ENCODE measurements at places on chromosomes 5 and 9.
A peak's percentile ranks its signal among the peaks of the same experiment; 100 is the strongest.

DNA sequence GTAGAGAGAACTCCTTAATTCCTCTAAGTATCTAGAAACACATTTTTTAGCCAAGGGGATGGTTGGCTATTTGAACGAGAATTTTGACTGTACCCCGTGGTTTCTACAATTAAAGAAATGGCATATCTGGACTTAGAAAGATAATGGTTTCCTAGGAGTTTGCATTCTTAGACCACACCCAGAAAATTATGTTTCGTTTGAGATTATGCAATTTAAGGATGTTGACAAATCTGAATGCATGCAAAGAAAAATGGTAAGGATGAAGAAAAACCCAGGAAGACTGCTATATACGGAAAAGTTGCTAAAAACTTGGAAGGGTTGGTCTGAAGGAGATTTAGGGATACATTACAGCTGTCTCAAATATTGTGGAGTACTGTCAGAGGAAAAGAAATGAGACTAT, 538.5 kb upstream of the WWC1 start:
- DNase-seq: no peak

GRCh38 chr5:95836544-95836943, 14.0 kb upstream of the GLRX start:
- no peak for DNase-seq

DNA sequence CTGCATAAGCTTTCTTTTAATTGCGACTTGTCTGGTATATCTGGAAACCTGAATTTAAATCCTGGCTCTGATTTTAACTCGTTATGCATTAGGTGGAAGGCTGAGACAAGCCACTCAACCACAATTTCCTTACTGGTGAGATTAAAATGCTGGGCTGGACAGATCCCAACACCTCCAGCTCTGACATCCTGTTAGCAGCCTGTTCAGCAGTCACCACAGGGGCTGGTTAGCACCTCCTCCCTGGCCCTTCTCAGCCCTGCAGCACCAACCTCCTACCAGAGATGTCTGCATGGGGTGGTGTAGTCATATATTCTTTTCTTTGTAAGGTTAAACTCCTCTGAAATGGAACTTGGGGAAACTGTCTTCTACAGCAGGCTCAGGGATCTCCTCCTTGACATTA, 156.5 kb upstream of the NFIL3 start:
- DNase-seq: no peak

GRCh38 chr5:43773478-43773844, 170.5 kb downstream of the NNT start:
- DNase-seq: no peak

DNA sequence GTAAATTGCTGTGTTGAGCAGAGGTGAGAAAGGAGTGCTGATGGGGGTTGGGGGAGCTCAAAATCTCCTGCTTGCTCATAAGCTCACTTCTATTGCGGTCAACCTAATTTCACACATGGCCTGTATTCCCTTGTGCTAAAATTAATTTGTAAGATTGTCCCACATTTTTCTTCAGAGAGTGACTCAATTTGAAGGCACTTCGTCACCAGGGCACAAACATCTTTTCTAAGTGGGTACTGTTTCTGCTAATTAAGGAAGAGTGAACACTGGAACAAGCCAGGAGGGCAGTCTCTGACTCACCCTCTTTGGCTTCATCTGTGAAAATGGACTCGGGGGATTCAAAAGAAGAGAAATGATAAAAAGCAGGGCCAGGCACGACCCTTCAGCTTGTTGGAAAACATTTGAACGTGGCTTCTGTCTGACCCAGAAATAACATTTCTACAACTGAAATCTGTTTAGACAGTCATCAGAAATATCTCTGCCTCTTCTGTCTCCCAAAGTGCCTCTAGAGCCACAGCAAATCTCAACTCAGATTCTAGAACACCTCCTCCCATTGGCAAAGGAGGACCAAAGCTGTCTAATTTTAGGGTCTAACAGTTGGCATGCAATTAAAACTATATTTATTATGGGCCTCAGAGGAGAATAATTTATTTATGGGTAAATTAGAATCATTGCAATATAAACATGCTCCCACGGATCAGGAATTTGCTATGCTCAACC, 49.8 kb downstream of the FEM1C start:
- peak; percentile 51 for DNase-seq

- no peak for DNase-seq
Observed at GRCh38 chr9:26356491-26356890, 536.1 kb downstream of the CAAP1 start.

DNA sequence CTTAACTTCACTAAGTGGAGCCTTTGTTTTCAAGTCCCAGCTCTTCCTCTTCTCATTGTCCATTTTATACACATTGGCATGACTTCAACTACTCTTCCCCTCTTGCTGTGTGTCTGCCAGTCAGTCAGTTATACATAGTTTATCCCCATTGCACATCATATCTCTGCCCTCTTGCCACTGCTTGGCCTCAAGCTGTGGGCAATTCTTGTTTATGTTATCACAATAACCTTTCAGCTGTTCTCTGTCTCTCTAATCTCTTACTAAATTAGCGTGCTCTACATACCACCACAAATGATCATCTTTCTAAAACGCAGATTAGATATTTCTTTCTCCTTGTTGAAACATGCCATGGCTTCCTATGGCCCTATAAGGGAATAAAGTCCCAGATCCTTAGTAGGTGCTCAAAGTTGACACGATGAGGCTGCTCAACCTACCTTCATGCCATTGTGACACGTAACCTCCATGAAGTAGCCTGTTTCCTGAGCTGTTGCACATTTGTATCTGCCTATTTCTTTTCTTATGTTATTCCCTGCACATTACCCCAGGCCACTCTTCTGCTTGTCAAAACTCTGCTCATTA, 239.3 kb downstream of the GAS1 start:
- DNase-seq: no peak

GRCh38 chr9:16100537-16101091, 547.8 kb downstream of the CCDC171 start:
- no peak for DNase-seq

DNA sequence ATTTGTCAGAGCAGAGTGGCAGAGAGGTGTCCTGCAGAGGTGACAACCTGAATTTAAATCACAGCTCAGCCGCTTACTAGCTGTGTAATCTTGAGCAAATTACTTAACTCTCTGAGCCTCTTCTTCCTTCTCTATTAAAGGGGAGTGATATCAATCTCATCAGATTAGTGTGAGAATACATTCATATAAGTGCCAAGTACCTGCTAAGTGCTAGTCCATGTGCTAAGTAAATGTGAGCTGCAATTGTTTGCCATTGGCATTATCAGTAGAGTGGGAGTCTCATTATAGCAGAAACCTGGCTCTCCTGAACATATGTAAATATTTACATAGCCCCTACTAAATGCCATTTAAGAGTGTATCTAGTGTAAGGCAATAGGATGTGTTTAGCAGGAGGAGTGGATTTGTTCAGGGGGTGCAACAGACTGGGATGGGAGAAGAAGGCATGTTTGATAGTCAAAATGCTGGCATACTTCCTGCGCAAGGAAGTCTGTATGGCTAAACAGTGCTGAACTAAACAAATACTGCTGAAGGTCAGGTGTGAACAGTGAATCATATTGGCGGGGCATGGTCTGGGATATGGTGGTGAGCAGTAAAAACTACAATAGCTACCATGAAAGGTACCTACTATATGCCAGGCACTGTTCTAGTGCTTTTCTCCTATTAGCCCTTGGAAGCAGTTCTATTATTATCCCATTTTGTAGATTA, 74.5 kb downstream of the F2RL2 start:
- DNase-seq: no peak

DNA sequence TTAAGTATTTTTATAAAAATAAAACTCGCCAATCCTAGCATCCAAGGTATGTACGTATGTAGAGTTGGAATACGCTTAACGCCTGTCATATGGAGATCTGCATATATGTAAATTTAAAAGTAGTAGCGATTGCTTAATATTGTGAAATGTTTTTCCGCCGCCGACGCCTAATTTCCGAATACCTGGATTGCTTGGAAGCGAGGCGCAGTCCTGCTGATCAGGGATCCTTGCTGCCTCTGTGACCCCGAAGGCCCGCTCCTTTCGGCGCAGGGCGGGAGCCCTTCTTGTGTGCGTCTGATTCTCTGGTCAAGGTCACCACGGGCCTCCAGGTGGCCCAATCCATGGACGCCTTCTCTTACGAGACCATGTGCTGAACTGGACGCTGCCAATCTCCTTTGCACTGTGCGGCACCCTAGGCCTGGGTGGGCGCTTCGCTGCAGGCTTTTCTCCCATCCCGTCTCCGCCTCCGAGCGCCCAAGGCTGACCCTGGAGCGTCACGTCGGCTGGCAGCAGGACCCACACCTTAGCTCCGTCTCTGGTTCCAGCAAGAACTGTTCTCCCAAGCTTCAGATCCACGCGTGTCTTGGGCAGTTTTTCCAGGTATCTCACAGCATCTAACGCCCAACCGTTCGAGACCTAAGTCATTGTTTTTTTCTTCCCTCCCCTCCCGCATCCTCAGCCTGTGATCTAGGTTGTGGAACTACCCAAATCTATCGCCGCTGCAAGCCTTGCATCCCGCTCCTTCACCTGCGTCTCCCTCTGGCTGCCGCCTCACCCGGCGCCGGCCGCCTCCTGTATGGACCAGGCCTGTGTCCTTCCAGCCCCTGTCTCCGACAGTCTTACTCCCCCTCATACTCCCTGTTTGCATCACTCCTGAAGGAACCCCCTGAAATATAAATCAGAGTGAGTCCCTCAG, 3.6 kb upstream of the TRIM41 start:
- no peak for DNase-seq

GRCh38 chr5:66643387-66643786, 47.2 kb downstream of the MAST4 start:
- DNase-seq: no peak

GRCh38 chr5:109739741-109740728, 50.3 kb downstream of the MAN2A1 start:
- DNase-seq: no peak

GRCh38 chr5:131996210-131997025, 15.0 kb downstream of the ACSL6 start:
- DNase-seq: no peak

All from cerebellar cortex (tissue), 1 donor.